ENCODE measurements at places on chromosomes 12 and 14. TPM values are rescaled to one million over a fixed set of nuclear protein-coding genes. Genes with fewer than 3 reads are reported as not detected.

The RNASE1 gene
- total RNA-seq: 0.45 TPM

The BICDL1 gene
- total RNA-seq: 3.8 TPM

The HHIPL1 gene
- total RNA-seq: 0.09 TPM

The GSC gene
- total RNA-seq: 0.29 TPM

The HOXC12 gene
- not detected for total RNA-seq

The CCDC60 gene
- total RNA-seq: not detected

The NXPH4 gene
- 6.8 TPM for total RNA-seq

The AKAP5 gene
- total RNA-seq: 0.41 TPM

The EPYC gene
- not detected for total RNA-seq

The ASB2 gene
- total RNA-seq: 0.76 TPM

The CEBPE gene
- not detected for total RNA-seq

The CLEC6A gene
- not detected for total RNA-seq

Measured in A549 treated with dexamethasone at 1 μM for 4 hours (cell line).